Stomach (tissue), 19 donors: ENCODE measurements at places on chromosomes 7 and 10. TPM values are rescaled to one million over a fixed set of nuclear protein-coding genes. Genes with fewer than 3 reads are reported as not detected.

- DNase-seq, result no peak
Observed at GRCh38 chr7:51024867-51025266, 242.2 kb upstream of the GRB10 start.

GRCh38 chr10:114487815-114488536, 83.7 kb upstream of the AFAP1L2 start:
- DNase-seq, result no peak

DNA sequence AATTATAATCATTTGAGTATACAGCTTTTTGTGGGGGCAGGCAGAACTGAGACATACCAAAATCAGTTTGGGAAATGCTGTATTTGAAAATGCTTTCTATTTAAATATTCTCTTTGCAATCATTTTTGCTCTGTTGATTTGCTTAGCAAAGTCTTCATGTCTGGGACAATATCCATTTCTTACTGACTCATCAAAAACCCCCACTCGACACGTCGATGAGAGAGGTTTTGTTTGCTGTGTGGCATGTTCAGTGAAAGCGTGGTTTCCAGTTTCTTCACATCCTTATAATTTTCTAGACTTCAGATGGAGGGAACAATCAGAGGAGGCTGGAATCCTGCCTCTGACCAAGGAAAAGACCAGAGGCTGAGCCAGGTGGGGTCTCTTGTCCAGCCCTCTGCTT, 28.9 kb downstream of the HTRA1 start:
- no peak for DNase-seq

GRCh38 chr7:11665357-11665756, 166.6 kb downstream of the THSD7A start:
- no peak for DNase-seq

DNA sequence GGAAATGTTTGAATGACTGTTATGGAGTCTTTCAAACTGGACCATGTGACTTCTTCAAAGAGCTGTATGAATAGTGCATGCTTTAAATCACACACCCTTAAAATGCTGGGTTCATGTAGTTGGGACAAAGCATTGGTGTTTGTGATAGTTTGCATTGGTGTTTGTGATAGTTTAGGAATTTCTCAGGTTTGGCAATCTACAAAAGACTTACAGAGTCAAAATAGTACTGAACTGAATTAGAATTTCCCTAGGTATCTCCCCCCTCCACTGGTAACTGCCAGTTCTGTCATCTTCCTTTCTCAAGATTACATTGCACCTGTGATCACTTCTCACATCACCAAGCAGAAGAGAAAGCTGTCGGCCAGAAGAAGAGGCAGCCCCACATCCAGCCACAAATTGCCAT, 261.1 kb downstream of the GATA3 start:
- no peak for DNase-seq

Gene LBX1
- total RNA-seq, result not detected

Gene SH3PXD2A
- total RNA-seq, result 23.2 TPM

DNA sequence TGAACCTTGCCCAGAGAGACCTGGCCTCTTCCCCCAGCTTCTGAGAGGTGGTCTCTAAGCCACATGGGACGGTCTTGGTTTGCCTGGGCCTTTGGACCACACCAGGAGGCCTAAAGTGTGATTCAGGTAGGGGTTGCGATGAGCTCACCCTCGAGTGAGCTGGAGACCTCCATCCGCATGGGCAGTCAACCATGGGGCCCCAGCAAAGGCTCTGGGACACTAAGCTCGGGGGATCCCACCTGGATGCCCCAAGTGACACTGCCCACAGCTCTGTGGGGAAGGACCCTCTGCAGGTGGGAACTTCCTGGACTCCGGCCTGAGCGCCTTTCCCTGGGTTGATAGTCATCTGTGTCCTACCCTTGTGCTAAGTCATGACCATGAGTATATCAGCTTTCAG, 57.1 kb upstream of the FAM20C start:
- DNase-seq, result no peak

- DNase-seq, result peak; percentile 18
Observed at GRCh38 chr10:49183596-49184542, 4.3 kb downstream of the TMEM273 start.

- no peak for DNase-seq
Observed at GRCh38 chr10:99232360-99232999, 3.2 kb downstream of the HPSE2 start.

DNA sequence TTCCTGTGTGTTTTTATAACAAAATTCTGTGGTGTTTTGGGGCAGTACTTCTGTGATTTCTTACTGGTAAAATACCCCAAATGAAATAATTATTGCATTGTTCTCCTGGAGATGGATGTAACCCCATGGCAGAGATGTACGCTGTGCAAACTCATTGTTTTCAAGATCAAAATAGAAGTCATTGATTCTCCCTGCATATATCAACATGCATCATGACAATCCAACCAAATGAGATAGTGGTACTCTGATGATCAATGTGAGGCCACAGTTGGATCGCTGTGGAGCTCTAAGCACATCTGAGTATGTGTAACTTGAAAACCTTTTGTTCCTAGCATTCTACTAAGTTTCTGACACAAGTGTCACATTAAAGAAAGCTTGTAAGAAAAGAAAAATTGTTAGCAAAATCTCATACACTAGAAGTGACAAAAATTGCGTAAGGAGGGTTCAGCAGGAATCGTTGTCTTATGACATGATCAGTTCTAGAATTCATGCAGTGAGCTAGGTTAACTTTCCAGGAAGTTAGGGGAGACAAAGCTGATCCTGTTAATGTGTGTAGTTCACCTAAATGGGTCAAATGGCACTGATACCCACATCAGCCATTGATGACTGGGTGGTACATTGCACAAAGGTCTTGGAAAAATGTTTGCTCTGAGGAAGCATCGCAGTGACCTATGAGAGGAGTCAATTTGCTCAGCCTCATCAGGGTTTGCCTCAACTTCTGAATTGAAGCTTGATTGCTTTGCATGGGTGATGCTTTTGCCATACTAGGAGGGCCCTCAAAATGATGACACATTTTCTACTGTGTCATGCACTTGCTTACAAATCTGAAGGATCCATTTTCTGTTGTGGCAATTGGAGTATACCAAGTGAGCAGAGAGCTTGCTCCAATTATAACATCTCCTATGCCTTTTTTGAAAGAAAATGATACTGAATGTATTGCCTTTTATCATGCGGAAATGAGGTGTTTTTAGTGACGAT, 145.1 kb downstream of the PLXDC2 start:
- no peak for DNase-seq

Gene SCART1
- total RNA-seq, result 8.1 TPM

DNA sequence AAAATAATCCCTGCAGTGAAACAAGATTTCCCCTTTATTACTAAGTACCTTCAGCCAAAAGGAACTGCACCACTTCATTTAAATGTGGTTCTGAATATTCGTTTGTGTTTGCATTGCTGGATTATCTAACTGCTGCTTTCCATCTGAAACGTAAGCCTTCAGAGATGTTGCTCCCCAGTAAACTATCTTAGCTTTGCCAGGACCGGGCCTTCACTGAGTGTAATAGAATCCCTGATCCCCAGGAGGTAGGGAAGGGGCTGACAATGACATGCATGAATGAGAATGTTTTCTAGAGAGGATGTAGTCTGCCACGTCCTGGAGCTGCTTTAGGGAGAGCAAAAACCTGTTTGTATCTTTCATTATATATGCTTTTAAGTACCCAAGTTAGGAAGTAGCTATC, 19.5 kb upstream of the INSYN2A start:
- no peak for DNase-seq

Gene GALNT17
- total RNA-seq, result not detected

Gene BHLHA15
- 6.4 TPM for total RNA-seq

Gene ITGA8
- total RNA-seq, result 1.7 TPM

GRCh38 chr10:67816719-67817118, 21.3 kb downstream of the DNAJC12 start:
- DNase-seq, result no peak

Gene PNLIP
- total RNA-seq, result not detected

DNA sequence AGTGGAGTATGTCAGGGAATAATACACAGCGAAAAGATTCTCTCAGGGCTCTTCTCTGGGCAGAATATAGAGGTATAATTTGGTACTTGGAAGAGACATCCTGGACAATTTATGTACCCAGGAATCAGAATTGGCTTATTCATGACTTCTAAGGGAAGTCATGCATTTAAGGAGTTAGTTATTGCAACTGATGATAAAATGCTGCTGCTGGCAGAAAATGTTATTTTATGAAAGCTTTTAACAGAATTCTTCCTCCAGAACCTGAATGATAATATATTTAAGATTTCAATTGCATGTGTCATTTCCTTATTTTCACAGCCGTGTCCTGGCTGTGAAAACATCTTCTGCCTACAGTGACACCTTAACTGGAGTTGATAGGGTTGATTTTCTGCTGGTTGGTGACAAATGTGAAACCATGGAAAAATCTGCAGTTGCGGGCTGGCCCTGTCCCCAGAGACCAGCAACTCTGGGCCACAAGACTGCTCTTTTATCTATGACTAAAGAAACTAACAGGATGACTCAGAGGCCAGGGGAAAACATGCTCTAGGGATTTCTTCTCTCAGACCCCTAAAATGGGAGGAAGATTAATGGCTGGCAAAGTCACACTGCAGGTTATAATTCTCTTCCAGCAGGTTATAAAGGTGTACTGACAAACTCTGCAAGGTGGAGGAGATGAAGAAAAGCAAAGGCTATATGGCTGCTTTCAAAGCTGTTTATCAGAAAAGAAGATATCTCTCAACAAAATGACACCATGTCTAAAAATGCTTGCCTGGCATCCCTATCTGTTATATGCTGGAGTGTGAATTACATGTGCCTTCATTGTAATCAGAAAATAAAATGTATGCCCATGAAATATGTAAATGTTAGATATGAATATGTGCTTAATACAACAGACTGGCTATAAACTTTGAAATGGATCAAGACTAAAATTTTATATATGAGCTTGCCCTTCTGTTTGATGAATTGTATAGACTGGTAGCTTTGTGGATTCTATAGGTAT, 12.1 kb upstream of the TRUB1 start:
- no peak for DNase-seq

DNA sequence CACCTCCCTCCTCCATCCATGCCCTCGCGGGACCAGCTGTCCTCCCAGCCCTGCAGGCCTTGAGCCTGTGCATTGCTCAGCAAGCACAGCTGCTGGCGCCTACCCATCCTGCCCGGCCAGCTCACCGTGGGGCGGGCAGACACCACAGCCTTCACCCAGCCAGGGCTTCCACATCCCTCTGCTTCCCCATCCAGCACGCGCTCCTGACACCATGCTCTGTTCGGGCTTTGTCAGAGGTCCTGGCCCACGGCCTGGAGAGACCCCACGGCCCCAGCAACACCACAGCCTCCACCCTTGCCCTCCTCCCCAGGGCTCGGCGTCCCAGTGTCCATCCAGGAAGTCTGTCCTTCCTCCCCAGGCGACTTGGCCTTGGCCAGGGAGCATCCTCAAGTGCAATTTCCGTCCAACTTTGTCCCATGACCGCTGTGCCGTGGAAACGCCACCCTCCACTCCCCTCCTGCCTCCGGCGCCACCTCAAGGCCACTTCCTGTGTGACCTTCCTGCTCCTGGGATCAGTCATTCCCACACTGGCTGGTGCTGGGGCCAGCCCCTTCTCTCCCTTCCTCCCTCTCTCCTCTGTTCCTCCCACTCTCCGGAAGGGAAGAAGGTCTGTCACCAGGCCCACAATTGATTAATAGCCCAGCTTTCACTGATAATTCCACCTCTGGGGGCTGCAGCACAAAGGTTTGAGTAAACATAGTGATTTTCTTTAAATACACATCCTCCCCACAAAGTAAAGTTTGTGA, 71.5 kb upstream of the SMNDC1 start:
- no peak for DNase-seq

Gene POU6F2
- total RNA-seq, result not detected

DNA sequence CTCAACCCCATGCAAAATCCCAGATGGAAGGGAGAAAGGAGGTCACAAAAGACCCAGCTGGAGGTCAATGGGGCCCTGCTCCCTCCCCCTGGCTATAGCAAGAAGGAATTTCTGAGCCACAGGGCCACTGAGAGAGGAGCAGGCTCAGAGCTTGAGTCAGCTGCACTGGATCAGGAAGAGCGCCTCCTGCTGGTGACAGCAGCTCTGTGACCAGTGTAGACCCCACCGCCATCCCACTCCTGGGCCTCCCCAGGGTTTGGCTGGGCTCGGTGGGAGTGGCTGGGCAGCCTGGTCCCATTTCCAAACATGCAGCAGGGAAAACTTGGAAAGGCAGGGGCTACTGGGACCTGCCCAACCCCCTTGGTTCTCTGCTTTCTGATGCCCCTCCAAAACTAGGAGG, 31.5 kb upstream of the PRLHR start:
- DNase-seq, result no peak

GRCh38 chr7:137642472-137642871, 204.3 kb downstream of the DGKI start:
- DNase-seq, result no peak

DNA sequence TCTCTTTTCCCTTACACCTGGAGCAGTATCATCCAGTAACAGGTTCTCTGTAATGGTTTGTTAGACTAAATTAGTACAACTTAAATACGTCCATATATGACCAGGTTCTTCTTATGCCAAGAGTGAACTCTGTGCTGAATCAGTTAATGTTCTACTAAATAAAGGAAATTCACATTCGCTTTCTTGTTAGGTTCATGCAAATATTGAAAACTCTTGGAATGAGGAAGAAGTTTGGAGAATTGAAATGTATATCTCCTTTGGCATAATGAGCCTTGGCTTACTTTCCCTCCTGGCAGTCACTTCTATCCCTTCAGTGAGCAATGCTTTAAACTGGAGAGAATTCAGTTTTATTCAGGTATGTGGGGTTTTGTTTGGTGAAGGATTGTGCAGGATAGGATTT, 15.3 kb upstream of the CFAP69 start:
- no peak for DNase-seq

DNA sequence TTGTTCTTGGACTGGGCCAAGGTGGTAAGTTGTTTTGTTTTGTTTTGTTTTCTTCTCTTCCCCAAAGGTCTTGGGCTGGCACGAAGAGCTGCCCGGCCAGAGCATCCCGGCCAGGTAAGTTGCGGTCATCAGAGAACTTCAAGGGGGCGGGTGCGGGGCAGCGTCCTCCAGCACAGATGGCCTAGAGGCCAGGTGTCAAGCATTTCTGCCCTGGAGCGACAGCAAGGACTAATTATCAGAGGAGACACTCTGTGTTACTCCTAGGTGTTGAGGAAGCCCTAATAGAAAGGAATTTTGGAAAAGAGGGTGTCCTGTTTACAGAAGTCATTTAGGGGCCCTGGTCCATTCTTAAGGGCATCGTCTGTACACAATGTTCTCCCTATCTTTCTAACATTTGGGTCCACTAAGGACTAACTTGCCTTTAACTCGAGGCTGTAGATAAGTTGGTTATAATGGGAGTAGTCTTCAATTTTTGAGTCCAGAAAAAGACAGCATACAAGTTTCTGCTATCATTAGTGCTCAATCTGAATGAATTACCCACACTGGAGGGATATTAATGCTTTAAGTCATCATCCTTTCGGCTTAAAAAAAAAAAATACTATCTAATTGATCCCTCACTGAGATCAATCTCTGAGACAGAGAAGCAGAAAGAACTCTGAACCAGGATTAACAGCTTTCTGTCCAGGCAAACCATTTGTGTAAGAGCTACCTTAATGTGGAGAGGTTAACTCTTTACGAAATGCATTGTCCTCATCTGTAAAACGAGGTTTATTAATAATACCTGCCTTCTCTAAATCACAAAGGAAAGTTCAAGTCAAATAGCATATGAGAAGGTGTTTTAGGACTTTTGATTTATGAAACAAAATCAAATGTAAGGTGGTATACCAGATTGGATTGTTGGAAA, 1.5 kb downstream of the ITGB8 start:
- DNase-seq, result no peak

- no peak for DNase-seq
Observed at GRCh38 chr7:49308787-49309186, 384.4 kb downstream of the CDC14C start.
